ENCODE measurements at places on chromosomes 7 and 10.

- DNase-seq = no peak
Observed at GRCh38 chr10:122386514-122386913, 12.0 kb downstream of the PLEKHA1 start.

- no peak for DNase-seq
Observed at GRCh38 chr10:80204677-80205476, 460 bp downstream of the ANXA11 start.

DNA sequence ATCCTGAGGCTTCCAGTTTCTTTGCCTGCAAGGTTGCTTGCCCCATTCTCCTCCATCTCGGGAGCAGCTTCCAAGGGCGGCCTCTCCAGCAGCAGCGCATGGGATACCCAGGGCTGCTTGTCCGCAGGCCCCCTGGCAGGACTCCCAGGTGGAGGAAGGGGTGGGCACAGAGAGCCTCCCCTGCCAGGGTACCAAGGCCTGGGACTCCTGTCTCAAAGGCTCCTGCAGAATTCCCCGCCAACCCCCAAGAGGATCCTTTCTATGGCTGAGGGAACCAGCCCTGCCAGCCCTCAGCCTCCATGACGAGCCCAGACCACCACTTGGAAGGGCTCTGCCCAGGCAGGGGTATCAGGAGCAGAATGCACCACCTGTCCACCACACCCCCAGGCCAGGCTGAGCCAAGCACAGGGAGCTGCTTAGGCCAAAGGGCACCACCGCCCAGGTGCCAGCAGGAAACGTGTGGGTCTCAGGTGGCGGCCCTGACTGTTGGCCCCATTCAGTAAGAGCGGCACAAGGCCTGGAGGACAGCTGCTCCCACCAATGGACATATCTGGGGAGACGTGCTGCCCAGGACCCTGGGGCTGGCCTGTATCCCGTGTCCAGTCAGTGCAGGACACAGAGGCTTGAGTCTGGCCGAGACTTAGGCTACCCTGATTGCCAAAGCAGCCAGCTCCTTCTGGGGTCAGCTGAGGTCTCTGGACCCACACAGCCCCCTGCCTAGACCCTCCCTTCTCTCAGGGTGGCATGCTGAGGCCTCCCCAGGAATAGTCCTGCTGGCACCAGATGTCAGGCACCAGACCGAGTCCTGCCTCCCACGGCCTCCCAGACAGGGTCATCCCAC is 33.8 kb upstream of the INPP5A start:
- DNase-seq = no peak

- DNase-seq = no peak
Observed at GRCh38 chr10:63987212-63987611, 466.0 kb downstream of the REEP3 start.

DNA sequence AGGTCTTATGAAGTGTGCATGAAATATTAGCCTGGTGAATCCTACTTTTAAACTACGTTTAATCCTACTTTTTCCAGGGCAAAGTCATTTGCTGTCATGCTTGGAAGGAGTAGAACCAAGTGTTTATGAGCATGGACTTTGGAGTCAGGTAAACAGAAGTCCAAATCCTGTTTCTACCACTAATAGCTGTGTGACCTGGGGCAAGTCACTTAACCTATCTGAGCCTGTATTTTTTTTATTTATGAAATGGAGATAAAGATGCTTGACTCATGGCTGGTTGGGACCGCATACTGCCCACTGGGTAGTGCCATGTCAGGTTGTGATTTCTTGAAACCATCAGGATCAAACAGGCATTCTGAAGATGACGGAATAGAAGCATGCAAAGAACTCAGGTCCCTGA is 249.6 kb downstream of the BAMBI start:
- DNase-seq = no peak

- DNase-seq = no peak
Observed at GRCh38 chr10:72736176-72736827, 44.4 kb downstream of the MCU start.
